ENCODE measurements at places on chromosomes 3 and 15. TPM values are rescaled to one million over a fixed set of nuclear protein-coding genes. Genes with fewer than 3 reads are reported as not detected.

Gene GOLGA8N
- 10.9 TPM for total RNA-seq

DNA sequence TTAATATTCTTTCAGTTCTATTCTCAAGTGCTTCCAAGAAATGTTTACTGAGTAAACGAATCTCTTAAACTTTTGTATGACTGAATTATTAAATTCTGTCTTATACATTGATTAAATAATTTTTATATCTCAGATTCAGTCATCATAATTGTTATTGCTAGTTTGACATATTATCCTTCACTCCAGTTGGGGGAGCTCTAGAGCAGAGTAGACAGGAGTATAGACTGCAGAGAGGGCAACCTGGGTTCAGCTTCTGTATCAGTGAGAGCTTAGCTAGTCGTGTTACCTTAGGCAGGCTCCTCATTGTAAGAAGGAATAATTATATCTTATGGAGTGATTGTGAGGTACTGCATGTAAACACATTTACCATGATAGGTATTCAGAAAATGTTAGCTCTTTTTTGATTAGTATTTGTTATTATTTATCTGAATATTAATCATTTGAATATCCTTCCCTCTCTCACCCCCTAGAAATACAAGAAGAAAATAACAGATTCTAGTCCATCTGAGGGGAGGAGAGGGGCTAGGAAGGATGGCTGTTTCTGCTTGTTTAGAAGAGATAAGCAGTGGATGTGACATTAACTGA lies 31.0 kb upstream of the ZCWPW2 start:
- DNase-seq = no peak
- H3K36me3 ChIP-seq = peaks cover 30% of the 10 kb centered on the region
- H3K27me3 ChIP-seq = no peaks in the 10 kb centered on the region
- no peaks in the 10 kb centered on the region for H3K4me1 ChIP-seq
- H3K4me3 ChIP-seq = no peak overlapping the region

DNA sequence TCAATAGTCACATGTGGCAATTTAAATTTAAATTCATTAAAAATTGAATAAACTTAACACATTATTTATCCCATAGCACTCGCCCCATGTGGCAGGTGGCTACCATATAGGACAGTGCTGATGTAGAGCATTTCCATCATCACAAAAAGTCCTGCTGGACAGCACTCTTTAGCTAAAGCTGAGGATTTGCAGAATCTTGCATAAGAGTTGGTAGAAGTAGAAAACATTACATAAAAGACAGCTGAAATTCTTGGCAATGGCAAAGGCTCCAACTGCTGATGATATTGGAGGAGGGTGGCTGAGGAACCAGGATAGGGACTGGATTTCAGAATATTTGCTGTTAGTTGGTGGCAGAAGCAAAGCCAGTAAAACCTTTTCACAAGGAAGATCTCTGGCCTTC lies 230.7 kb upstream of the SATB1 start:
- no peak overlapping the region for H3K4me3 ChIP-seq
- no peak overlapping the region for H3K27ac ChIP-seq
- no peaks in the 10 kb centered on the region for H3K4me1 ChIP-seq
- DNase-seq = no peak

GRCh38 chr15:62961134-62961533 lies 81.4 kb upstream of the TPM1 start:
- no peaks in the 10 kb centered on the region for H3K27me3 ChIP-seq
- H3K4me3 ChIP-seq = no peak overlapping the region
- H3K27ac ChIP-seq = no peak overlapping the region

- no peak overlapping the region for H3K4me3 ChIP-seq
- H3K36me3 ChIP-seq = no peaks in the 10 kb centered on the region
- H3K27me3 ChIP-seq = no peaks in the 10 kb centered on the region
- no peaks in the 10 kb centered on the region for H3K4me1 ChIP-seq
- no peak overlapping the region for H3K27ac ChIP-seq
Measured at GRCh38 chr15:87863152-87863551, 393.4 kb downstream of the NTRK3 start.
